Kasumi-1 (cell line): ENCODE measurements at places on chromosomes 5 and 9.

DNA sequence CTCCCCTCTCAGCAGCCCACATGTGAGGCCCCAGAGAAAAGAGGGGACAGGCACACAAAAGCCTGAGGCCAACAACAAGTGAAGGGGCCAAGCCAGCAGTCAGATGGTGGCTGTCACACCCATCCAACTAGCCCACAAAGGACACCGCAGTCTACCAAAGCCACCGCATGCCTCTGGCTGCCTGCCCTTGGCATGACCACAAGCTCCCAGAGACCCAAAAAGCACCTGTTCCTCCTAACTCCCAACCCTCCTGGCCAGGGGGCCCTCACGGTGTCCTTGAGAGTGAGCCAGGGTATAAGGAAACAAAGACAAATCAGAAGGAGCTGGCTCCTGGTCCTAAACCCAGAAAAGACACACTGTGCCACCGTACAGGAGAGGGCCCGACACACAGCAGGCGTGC is 77.8 kb upstream of the LRRTM2 start:
- DNase-seq, result no peak

- DNase-seq, result no peak
These were observed 18.0 kb downstream of the NEURL1B start for GRCh38 chr5:172658961-172659501.

GRCh38 chr5:170508660-170509347 is 5.0 kb downstream of the KCNIP1 start:
- DNase-seq, result no peak

DNA sequence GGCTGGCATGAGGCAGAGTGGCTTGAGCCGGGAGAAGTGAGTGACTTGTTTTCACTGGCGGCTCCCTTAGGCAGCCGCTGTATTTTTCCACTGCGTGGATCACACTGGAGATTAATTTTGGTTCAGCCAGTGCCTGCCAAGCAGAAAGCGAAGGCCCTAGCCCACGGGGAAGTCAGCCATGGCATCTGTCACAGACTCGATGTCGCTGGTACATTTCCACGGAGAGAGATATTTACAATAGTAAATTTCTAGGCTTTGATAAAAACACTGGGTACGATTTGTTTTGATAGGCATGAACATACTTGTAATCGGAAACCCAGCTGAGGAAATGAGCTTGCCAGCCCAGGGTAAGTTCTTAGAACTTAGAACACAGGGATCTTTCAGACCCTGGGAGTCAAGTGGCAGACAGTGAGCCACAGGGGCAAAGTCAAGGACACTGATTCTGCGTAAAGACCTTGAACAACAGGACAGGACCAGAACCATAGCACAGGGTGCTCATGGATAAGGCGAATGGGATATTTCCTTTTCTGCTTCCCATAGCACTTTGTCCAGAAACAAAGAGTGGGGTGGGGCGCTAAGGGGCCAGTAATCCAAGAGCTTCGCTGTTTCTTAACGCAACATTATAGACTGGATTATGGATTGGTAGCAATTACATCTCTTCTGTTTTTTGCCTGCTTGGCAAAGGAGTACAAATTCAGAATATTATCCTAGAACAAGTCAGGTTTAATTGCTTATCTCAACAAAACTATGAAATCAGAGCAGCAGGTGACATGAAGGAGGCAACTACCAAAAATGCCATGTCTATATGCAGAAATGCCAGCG is 4.5 kb downstream of the DUSP1 start:
- no peak for DNase-seq

- no peak for DNase-seq
These were observed 64.6 kb downstream of the GABRB2 start for GRCh38 chr5:161481922-161482321.

- no peak for DNase-seq
These were observed 61.7 kb upstream of the PLPP6 start for GRCh38 chr9:4600368-4600767.

DNA sequence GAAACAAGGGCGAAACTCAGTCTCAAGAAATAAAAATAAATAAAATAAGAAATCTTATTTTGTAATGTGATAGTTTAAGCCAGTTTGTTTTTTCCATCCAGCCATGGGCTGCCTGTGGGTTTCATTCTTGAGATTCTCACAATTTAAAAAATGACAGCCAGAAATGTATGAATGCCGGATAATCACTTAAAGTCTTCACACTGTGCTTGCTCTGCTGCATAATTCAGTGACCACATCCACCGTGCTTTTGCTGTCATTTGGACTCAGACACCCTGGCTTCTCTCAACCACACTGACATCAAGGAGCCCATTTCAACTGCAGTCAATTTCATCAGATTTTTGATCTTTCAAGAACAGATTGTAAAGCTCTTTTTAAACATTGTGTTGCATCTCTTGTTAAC is 61.0 kb upstream of the DAPK1 start:
- DNase-seq, result no peak

DNA sequence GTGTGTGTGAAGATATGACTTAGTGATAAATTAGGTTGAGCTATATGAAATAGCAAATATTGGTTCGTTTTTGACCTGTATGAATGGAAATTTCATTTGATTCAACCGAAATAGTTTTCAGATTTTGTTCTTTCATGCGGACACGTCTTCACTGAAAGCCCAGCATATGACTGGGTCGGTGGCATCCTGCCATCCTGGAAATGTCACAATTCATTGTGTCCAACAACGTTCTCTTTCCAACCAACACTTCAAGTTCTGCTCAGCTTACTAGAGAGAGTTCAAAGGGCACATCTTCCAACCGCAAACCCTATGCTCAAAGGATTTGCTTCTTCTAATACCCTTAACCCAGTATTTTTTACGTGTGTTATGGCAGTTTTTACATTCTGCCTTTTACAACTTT is 252.5 kb downstream of the NTRK2 start:
- no peak for DNase-seq

- DNase-seq, result no peak
These were observed 88.2 kb downstream of the AMBP start for GRCh38 chr9:113989714-113990569.

DNA sequence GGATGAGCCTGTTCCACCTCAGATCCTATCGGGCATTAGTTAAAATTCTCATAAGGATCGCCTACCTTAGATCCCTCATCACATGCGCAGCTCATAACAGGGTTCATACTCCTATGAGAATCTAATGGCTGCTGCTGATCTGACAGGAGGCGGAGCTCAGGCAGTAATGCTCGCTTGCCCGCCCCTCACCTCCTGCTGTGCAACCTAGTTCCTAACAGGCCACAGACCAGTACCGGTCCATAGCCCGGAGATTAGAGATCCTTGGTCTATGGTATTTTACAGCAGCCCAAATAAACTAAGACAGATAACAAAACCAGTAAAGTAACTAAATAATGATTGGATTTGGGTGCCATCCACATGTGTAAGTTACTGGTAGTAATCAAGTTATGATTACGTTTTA is 17.5 kb downstream of the GOLPH3 start:
- no peak for DNase-seq

- no peak for DNase-seq
These were observed 33.3 kb downstream of the NKX2-5 start for GRCh38 chr5:173201636-173202265.

DNA sequence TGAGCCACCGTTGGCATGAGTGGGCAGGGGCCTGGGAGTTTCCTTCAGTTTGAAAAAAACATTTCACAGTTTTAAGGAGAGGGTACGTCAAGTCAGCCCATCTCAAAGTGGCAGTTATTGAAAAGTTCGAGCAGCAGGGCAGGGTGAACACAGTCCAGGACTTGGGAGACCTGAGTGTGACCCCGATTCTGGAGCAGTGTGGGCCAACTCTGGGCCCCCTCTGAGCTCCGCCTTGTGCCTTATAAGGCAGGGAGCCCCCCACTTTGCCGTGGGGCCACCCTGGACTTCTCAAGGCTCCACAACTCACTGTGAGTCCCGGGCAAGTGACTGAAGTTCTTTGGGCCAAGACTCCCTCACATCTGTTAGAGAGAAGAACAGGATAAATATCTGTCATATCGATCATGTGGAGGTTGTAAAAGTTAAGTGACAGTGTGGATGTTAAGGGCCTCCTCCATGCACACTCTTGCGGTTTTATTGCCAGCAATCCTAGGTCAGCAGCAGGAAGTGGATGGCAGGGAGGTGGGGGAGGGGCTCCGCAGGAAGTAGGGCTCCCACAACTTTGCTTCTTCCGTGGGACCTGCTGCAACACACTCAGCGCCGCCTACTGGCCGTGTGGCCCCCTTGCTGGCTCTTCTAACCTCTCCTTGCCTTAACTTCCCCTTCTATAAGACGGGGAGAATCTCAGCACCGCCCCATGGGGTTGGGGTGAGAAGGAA is 38.4 kb downstream of the HRH2 start:
- DNase-seq, result peak; percentile 97

- DNase-seq, result no peak
These were observed 274.5 kb upstream of the C9orf72 start for GRCh38 chr9:27847818-27848217.

GRCh38 chr9:93136011-93136440 is 2.0 kb upstream of the NINJ1 start:
- DNase-seq, result no peak

GRCh38 chr9:5563417-5563815 is 53.1 kb downstream of the PDCD1LG2 start:
- DNase-seq, result no peak

DNA sequence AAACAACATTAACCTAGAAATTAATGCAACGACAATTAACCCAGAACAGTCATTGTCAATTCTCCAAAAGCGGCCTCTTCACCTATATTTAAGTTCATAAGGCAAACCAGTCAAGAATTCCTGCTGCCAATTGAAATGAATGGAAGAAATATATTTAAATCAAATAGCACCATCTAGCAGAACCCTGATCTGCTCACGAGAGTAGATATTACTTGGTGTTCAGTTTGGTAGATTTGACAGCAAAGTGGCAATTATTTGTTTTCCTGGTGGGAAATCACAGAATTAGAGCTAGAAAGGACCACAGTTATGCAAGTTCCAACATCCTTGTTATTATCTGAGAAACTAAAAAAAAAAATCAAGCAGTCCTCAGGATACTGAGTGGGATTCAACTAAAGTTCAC is 2.3 kb downstream of the SSBP2 start:
- no peak for DNase-seq

DNA sequence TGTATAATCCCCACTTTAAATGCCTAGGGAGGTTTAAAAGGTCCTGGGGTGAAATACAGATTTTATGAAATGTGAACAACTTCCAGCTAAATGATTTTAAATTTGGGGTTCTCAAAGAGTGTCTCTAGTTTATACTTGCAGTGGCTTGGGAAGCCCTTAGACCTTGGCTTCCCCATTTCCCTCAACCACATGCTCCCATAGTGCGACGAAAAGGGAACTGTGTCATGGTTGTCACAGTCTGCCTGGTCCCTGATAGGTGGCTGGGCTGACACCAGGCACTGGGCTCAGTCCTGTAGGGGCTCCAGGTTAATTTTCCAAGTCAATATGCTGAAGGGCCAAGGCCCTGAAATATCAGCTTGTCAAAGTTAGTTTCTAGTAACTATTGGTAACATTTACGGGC is 10.4 kb upstream of the CXCL14 start:
- peak; percentile 23 for DNase-seq

GRCh38 chr5:79853676-79854418 is 137.2 kb downstream of the MTX3 start:
- DNase-seq, result no peak

GRCh38 chr5:120053841-120054240 is 410.3 kb upstream of the PRR16 start:
- no peak for DNase-seq

- DNase-seq, result no peak
These were observed 80.0 kb upstream of the ASS1 start for GRCh38 chr9:130364619-130365322.

DNA sequence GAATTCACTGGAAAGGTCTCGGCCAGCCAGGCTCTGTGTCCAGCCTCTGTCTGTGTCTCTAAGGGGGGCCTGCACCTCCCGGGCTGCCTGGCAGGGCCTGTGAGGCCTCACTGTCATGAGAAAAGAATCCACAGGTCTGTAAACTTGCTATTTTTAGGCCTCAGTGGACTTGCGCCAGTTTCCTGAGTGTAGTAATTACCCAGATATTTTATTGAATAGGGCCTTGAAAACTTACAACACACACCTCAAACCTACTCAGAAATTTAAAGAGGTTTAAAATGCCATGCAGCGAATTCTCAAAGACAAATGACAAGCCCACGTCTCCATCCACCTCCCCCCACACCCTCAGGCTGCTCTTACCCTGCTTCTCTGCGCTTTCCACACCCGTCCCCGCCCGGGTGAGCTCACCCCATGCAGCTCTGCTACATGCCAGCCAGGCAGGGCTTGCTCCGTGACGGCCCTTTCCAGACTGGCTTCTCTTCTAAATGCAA is 8.8 kb upstream of the TENT4A start:
- DNase-seq, result no peak

DNA sequence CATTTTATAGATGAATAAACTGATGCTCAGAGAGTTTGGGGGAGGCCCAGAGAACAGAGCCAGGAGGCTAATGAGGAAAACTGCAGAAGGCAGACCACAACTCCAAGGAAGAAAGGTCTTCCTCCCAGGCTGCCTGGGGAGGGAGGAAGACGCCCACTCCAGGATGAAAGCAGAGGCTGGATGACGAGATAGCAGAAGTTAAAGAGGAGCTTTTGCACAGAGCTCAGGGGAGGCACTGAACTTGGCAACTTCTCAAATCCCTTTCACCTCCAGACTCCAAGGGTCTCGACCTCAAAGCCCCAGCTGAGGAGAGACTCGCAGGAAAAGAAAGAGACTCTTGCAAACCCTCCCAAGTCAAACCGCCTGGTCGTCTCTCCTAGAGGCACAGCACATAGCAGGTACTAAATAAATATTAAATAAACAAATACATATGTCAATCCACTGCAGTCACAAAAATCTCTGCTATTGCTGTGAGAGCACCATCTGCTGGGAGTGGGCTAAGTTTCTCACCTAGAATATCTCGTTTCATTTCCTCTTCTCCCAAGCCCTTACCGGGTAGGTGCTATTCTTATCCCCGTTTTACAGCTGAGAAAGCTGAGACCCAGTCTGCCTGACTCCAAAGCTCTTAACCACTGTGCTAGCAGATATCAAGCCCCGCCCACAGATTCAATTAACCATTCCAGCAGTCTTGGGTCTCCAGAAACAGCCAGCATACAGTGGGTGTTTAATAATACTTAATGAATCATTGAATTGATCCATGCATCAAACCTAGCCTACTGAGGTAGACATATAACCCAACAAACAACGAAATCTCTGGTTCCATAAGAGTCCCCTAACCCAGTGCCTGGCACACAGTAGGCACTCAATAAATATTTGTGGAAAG is 97.8 kb upstream of the HAND1 start:
- DNase-seq, result no peak

DNA sequence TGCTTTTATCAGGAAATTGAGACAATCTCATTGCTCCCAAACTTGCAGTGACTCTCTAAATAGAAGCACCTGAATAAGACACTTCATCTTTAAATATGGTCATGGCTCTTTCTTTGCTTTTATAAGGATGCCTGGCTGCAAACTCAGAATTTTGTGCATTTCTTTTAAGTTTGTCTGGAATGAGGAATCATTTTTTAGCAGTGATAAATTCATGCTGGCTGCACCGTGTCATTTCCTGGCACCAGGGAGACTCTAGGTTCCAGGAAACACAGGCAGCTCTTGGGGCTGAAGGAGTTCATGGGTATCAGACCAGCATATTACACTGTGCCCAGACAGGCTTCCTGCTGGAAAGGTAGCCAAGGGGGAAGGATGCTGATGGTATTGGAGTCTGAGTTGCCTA is 109.9 kb downstream of the NUDT12 start:
- no peak for DNase-seq
